ENCODE measurements at places on chromosomes 1 and 21. TPM values are rescaled to one million over a fixed set of nuclear protein-coding genes. Genes with fewer than 3 reads are reported as not detected.

Gene PINK1
- total RNA-seq = 55.0 TPM

DNA sequence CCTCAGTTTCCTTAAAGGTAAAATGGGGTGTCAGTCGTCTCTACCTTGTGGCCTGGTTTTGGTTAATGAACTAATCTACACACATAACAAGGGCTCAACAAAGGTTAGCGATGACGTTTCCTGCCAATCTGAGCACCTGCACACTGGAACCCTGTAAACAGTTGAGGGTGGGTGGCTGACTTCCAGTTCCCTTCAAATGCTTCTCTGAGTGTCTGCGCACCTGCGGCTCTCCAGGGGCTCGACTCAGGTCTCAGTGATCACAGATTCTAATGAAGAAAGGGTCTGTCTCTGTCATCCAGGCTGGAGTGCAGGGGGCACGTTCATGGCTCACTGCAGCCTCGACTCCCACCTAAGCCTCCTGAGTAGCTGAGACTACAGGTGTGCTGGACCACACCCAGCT lies 3.3 kb upstream of the AGPAT3 start:
- no peak overlapping the region for H3K4me3 ChIP-seq
- H3K27ac ChIP-seq = no peak overlapping the region
- H3K4me1 ChIP-seq = peaks cover 64% of the 10 kb centered on the region
- H3K27me3 ChIP-seq = no peaks in the 10 kb centered on the region

Gene PLA2G2F
- total RNA-seq = not detected

GRCh38 chr21:45533846-45534635 lies 8.2 kb downstream of the SLC19A1 start:
- H3K4me1 ChIP-seq = no peaks in the 10 kb centered on the region
- no peak overlapping the region for H3K4me3 ChIP-seq
- H3K27ac ChIP-seq = no peak overlapping the region
- peaks cover 37% of the 10 kb centered on the region for H3K36me3 ChIP-seq
- no peak for DNase-seq

DNA sequence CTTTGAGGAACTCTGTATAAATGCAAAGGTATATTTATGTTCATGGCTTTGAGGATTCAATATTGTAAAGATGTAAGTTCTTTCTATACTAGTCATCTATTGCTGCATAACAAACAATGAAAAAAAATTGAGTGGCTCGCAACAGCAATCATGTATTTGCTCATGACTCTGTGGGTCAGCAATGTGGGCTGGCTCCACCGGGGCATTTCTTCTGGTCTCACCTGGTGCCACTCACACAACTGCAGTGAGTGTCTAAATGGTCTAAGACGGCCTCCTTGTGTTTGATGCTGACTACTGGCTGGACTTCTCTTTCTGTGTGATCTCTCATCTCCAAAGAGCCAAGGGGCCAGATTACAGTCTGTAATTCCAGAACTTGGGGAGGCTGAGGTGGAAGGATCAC lies 45.1 kb upstream of the EXO1 start:
- no peaks in the 10 kb centered on the region for H3K36me3 ChIP-seq
- no peak overlapping the region for H3K27ac ChIP-seq
- no peak overlapping the region for H3K4me3 ChIP-seq
- H3K27me3 ChIP-seq = 0 out of 2 replicates have a peak, but pooled peaks cover 2% of the 10 kb centered on the region
- H3K4me1 ChIP-seq = peaks cover 19% of the 10 kb centered on the region
- no peak for DNase-seq

GRCh38 chr1:30696831-30697230 lies 26.6 kb downstream of the MATN1 start:
- peaks cover 10% of the 10 kb centered on the region for H3K4me1 ChIP-seq
- H3K36me3 ChIP-seq = no peaks in the 10 kb centered on the region
- no peak for DNase-seq
- no peak overlapping the region for H3K27ac ChIP-seq
- no peak overlapping the region for H3K4me3 ChIP-seq
- no peaks in the 10 kb centered on the region for H3K27me3 ChIP-seq

Data from SJSA1 (cell line).